ENCODE measurements at places on chromosomes 16 and 17.

- DNase-seq, result peak; percentile 95
Measured at GRCh38 chr17:2511462-2512369, at the start of gene METTL16. TSS of gene METTL16 (minus strand) at chr17:2511888. CDS start at chr17:2502331, 9,557 bp downstream.

DNA sequence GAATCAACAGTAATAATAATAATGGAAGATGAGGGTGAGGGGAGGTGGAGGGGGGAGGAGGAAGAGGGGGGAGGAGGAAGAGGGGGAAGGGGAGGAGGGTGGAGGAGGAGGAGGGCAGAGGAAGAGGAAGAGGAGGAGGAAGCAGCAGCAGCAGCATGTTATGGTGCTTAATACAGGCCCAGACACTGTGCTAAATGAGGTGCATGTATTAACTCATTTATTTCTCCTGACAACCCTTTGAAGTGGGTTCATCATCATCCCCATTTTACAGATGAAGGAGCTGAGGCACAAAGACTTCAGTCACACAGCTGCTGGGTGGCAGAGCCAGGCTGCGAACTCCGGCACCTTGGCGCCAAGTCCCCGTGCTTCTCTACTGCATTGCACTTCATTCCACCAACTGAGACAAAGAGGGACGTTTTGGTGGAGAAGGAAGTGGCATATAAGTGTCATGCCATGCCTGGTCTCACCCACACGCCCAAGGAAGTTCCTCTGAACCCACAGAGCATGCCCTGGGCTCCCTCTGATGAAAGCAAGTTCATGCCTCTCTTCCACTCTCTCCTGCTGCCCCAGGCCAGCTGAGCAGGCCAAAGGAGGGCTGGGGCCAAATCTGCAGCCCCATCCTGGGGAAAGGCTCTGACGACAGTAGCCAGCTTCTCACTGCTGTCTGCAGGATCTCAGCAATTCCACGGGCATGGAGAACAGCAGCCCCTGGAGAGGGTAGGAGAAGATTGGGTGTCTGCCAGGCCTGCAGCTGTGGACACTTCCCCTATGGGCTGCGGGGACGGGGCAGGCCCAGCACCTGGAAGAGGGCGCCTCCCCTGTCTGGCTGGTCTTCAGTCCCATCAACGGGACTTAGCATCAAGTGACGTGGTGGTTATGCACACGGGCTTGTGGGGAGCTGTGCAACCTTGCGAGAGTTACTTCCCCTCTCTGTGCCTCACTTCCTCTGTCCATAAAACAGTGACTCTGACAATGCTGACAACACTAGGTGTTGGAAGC lies 21.8 kb downstream of the XYLT1 start:
- DNase-seq, result no peak

DNA sequence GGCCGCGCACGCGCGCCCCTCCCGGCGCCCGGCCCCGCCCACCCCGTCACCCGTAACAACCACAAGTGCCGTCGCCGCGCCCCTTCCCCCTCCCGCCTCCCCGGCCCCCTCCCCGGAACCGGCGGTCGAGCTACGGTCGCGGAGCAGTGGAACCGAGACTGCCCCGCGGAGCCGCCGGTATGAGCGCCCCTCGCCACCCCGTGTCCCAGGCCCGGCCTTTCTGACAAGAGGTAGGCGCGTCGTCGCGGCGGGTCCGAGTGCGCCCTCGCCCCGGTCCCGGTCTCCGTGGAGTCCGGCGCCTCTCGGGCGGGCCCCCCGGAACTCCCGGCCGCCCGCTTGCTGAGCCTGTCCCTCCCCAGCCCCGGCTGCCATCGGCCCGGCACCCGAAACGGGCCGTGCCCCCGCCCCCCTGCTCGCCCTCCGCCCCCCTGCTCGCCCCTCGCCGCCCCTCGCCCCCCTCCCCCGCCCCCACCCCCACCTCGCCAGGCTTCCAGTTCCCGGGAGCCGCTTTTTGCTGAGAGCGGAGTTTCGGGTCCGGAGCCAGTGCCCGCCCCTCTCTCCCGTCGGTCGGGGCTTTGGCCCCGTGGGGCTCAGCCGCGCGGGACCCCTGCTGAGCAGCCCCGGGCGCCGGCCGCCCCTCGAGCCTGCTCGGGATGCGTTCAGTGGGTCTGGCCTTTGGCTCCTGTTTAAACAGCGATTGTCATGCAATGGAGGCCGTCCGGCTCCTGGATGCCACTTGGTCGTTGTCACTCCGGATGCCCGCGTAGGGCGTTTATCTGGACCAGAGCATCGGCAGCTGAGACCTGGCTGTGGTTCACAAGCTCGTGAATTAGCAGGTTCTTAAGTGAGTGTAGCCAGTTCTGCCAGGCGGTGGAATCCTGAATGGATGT lies at the start of gene SEC14L1:
TSS of gene SEC14L1 (plus strand) at position 92 of the 890 bp plus-strand sequence. CDS start 2,628 bp downstream, outside the sequence.
- DNase-seq, result no peak

- no peak for DNase-seq
Measured at GRCh38 chr16:69939821-69940585, 11.1 kb upstream of the CLEC18A start.

DNA sequence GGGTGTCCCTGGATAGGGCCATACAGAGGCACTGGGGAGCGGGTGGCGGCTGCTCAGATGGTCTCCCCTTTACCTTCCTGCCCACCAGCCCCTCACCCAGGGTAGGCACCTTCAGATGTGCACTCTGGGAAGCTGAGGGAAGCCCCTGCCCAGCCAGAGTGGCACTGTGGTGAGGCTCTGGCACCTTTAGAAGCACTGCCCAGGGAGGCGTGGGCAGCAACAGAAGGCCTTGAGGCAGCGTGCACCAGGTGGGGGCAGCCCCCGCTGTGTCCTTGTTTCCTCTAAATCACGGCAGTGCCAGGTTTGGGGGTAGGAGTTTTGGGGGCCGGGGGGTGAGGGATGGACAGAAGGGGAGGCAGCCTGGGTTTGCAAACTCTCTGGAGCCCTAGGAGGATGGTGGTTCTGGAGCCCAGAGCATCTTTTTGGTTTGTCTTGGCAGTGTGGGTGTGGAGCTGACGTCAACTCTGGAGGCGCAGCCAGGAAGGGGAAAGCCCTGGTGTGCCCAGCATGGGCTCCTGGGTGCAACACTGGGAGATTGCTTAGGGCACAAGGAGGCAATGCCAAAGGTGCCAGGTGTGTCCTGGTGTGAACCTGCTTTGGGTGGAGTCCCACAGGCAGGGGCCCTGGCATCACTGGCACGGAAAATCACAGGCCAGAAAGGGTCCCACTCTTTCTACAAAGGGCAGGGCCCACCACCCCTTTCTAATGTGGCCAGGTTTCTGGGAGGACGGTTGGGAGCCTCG lies 23.1 kb upstream of the CDC42EP4 start:
- DNase-seq, result no peak

GRCh38 chr17:75908201-75908600 lies 3.5 kb upstream of the MRPL38 start:
- no peak for DNase-seq

- DNase-seq, result no peak
Measured at GRCh38 chr17:13127921-13128602, 110.2 kb upstream of the ELAC2 start.

GRCh38 chr16:27441998-27442397 lies 40.0 kb downstream of the IL21R start:
- DNase-seq, result no peak

- no peak for DNase-seq
Measured at GRCh38 chr16:23893986-23894385, 58.2 kb downstream of the PRKCB start.

DNA sequence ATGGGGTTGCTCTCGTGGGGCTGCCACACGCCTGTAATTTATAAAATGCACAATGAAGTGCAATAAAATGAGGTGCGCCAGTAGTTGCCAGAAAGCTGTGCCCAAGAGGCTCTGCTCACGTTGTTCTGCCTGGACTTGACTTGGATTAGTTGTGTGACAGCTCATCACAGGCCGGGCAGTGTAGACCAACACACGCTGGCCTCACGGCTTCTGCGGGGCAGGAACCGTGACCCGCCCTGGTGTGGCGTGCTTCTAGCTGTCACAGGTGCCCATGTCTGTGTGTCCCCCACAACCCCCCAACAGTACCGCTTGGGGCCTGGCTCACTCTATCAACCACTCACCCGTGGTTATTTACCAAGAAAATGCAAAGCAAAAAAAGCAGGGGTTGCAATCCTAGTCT lies 112.2 kb upstream of the ZNF750 start:
- DNase-seq, result no peak

DNA sequence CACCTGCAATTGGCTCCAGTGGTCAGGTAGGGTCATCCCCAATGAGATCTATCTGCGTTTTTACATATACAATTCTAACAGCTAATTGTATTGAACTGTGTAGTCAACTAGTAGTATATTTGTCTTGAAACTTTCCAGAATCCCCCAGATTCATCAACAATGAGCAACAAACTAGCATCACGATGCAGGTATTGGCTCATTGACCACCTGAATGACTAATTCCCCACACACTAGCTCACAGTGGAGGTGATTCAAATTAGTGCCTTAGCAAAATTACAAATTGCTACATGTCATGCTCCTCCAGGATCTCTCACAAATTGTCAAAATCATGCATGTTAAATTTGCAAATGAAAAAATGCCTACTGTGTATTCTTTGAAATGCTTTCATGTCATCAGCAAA lies 62.8 kb upstream of the MPHOSPH6 start:
- no peak for DNase-seq

DNA sequence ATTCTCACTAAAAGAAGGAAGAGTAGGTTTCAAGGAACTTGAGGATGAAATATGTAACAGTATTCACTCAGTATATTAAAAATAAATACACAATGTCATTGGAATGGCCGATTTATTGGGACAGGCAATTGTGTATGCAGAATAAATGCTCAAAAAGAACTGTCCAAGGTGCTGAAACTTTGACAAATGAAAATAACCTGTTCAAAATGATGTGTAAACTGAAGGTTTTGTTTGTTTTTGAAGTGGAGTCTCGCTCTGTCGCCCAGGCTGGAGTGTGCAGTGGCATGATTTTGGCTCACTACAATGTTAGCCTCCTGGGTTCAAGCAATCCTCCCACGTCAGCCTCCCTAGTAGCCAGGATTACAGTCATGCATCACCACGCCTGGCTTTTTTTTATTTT lies 318.7 kb upstream of the RBFOX1 start:
- no peak for DNase-seq

- no peak for DNase-seq
Measured at GRCh38 chr16:27980919-27981700, 82.4 kb downstream of the GSG1L start.

GRCh38 chr17:65627891-65628643 lies 66.6 kb upstream of the AXIN2 start:
- no peak for DNase-seq

DNA sequence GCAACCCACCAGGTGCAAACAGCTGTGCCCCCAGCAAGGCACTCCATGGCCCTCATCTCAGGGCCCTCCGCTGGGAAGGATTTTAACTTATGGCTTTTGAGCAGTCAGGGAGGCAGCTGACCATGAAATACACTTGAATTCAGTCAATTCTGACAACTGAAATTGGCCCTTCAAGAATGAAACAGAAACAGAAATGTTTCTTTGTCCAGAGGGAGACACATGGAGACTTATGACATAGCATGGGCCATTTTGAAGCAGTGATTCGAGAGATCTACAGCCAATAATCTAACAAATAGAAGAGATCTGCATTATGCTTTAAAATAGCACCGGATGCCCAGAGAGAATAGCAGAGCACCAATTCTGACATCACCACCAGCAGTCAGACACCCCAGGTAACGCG lies 7.5 kb downstream of the CACNG1 start:
- no peak for DNase-seq

DNA sequence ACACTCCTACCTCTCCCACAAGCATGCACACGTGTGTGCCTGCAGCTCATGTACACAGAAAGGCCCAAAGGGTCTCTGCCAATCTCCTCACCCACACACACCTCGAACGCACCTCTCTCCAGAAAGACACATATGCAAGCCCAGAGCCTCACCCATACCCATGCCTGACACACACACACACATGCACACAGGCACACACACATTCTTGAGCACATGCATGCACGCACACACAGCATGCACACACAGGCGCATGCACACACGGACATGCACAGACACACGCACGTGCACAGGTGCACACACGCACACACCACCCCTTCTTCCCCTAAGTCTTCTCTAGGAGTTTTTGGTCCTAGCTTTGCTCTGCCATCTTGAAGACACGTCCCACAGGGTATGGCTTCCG lies 48.7 kb upstream of the CACNG4 start:
- DNase-seq, result no peak

DNA sequence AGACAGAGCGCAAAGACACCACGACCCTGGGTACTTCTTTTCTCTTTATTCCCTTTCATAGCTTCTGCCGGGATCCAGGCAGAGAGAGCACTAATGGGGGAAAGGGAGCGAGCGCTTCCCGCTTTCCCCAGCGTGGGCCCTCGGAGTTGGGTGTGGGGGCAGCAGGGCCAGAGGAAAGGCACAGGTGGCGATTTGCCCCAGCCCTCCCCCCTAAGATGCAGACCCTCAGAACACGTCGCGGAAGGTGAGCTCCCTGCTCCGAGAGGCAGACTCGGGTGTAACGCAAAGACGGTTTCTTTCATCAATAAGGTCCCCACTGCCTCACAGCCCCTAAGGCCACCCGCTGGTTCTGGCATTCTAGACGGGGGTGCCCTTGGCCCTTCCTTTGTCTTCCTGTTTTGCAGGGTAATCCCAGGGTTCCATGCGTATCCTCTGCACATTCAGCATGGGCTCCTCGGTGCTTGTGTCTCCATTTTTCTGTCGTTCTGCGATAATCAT lies 570 bp upstream of the NME3 start:
- no peak for DNase-seq
